Smooth muscle cell of the pulmonary artery (primary cell): ENCODE measurements at places on chromosomes 11 and 22. TPM values are rescaled to one million over a fixed set of nuclear protein-coding genes. Genes with fewer than 3 reads are reported as not detected.

PRG2 gene
- total RNA-seq, result 0.26 and 0.73 TPM in 2 replicates

MICALL1 gene
- 20.3 and 36.5 TPM in 2 replicates for total RNA-seq

KCTD14 gene
- 0.50 and 0.72 TPM in 2 replicates for total RNA-seq

ABCG4 gene
- total RNA-seq, result 0.40 and 1.0 TPM in 2 replicates

POTEH gene
- total RNA-seq, result not detected in 2 replicates

SLC5A12 gene
- not detected in 2 replicates for total RNA-seq

MFRP gene
- total RNA-seq, result not detected in 2 replicates

ELMOD1 gene
- total RNA-seq, result 0.43 and 1.1 TPM in 2 replicates

MPZL2 gene
- total RNA-seq, result 0.07 and 0.56 TPM in 2 replicates

OR51E2 gene
- total RNA-seq, result 0.33 TPM in 1 of 2 replicates, not detected in the other

CCDC87 gene
- 0.56 and 0.59 TPM in 2 replicates for total RNA-seq

CARNS1 gene
- 0.59 and 0.69 TPM in 2 replicates for total RNA-seq

SYT13 gene
- total RNA-seq, result under 0.01 TPM in 1 of 2 replicates, not detected in the other

MMP10 gene
- 3.8 and 5.1 TPM in 2 replicates for total RNA-seq

OR4D5 gene
- total RNA-seq, result not detected in 2 replicates

OR5B21 gene
- total RNA-seq, result not detected in 2 replicates

GGT5 gene
- 12.1 and 52.3 TPM in 2 replicates for total RNA-seq
